ENCODE measurements at places on chromosomes 5 and 9. TPM values are rescaled to one million over a fixed set of nuclear protein-coding genes. Genes with fewer than 3 reads are reported as not detected.

- peaks cover 10% of the 10 kb centered on the region for H3K27me3 ChIP-seq
- H3K4me3 ChIP-seq, result no peak overlapping the region
- no peak for DNase-seq
- peaks cover 5% of the 10 kb centered on the region for H3K4me1 ChIP-seq
Observed at GRCh38 chr9:91141407-91141965, 220.2 kb downstream of the AUH start.

RMI1 gene
- total RNA-seq, result 34.4 TPM

DNA sequence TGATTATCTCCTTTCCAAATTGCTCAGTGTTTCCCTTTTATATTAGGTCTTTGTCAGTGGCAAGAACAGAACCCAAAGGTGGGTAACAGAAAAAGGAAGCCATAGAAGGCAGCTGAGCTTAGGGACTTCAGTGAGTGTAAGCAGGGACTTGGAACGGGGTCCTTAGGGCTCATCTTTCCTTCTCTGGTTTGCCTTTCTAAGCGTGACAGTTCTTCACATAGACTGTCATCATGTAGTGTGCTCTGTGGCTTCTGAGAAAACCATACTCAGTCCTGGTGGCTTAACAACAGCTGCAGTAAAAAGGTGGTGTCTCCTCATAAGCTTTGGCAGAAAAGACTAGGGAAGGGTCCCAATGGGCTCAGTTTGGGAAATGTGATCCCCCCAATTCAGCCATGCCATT lies 108.8 kb downstream of the SLC12A2 start:
- H3K4me1 ChIP-seq, result peaks cover 16% of the 10 kb centered on the region
- H3K4me3 ChIP-seq, result no peak overlapping the region
- H3K27ac ChIP-seq, result no peak overlapping the region
- DNase-seq, result no peak
- H3K27me3 ChIP-seq, result no peaks in the 10 kb centered on the region

DNA sequence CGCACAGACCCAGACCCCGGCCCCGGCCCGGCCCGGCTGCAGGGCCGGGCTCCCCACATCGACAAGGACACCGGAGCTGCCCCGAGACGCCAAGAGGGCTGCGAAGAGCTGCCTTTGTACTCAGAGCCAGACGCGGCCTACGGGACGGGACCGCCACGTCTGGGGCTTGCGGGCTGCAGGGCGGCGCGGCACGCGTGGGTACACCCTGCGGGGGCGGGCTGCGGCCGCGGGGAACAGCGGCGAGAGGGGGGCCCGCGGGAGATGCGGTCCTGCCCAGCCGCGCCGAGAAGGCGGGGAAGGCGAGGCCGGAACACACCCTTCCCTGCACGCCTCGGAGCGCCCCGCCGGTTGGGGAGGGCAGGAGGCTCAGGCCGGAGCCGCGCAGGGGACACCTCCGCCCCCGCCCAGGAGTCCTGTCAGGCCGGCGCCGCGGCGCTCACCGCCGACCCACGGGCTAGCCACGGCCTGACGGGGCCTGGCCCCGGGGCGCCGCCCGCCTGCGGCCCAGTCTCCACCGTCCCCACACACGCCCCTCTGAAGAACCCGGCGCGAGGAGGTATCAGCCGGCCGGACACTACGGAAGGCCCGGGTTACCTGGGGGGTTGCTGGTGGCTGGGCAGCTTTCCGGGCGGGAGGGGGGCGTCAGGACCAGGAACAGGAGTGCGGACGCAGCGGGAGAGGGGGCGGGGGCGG lies 478 bp downstream of the RAB14 start:
- peak overlapping the region; percentile 95 for H3K4me3 ChIP-seq
- peak; percentile 53 for DNase-seq
- peaks cover 40% of the 10 kb centered on the region for H3K4me1 ChIP-seq
- no peaks in the 10 kb centered on the region for H3K27me3 ChIP-seq

PFN3 gene
- total RNA-seq, result not detected

C1QTNF2 gene
- not detected for total RNA-seq

EIF4E1B gene
- not detected for total RNA-seq

CDH10 gene
- total RNA-seq, result not detected

FOXD4L3 gene
- total RNA-seq, result 0.14 TPM

GRCh38 chr5:26237489-26237888 lies 800.9 kb downstream of the CDH9 start:
- no peaks in the 10 kb centered on the region for H3K4me1 ChIP-seq
- no peaks in the 10 kb centered on the region for H3K27me3 ChIP-seq
- H3K36me3 ChIP-seq, result no peaks in the 10 kb centered on the region
- H3K27ac ChIP-seq, result no peak overlapping the region
- H3K4me3 ChIP-seq, result no peak overlapping the region

DNA sequence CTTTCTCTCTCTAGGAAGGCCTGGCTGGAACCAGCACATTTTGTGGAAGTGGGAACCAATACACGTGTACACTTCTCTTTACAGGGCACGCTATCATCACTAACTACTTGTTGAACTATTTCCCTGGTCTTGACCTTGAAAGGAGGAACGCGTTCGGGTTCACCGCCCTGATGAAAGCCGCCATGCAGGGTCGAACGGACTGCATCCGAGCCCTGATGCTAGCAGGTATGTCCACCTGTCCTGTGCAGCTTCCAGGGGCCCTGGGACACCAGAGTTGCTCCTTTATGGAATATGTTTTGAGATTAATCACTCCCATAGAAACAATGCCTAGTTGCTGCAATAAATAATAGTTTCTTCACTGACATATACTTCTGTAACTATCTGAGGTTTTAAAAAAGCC lies 74.1 kb downstream of the ANKRD33B start:
- no peak for DNase-seq
- H3K36me3 ChIP-seq, result peaks cover 32% of the 10 kb centered on the region
- peaks cover 3% of the 10 kb centered on the region for H3K27me3 ChIP-seq
- H3K4me3 ChIP-seq, result no peak overlapping the region
- H3K4me1 ChIP-seq, result peaks cover 39% of the 10 kb centered on the region

GRCh38 chr9:121748074-121748473 lies 96.6 kb downstream of the DAB2IP start:
- no peaks in the 10 kb centered on the region for H3K27me3 ChIP-seq
- peaks cover 14% of the 10 kb centered on the region for H3K4me1 ChIP-seq
- peak overlapping the region; percentile 68 for H3K27ac ChIP-seq
- no peaks in the 10 kb centered on the region for H3K36me3 ChIP-seq
- DNase-seq, result no peak
- no peak overlapping the region for H3K4me3 ChIP-seq

- no peak overlapping the region for H3K27ac ChIP-seq
- DNase-seq, result no peak
- H3K4me3 ChIP-seq, result no peak overlapping the region
- H3K4me1 ChIP-seq, result peaks cover 16% of the 10 kb centered on the region
- H3K36me3 ChIP-seq, result peaks cover 22% of the 10 kb centered on the region
Observed at GRCh38 chr5:65611524-65611923, 12.6 kb downstream of the TRIM23 start.

GRCh38 chr9:113011911-113012381 lies at the start of gene ZNF883:
ZNF883 (minus strand) TSS chr9:113012192.
- DNase-seq, result peak; percentile 30
- H3K27me3 ChIP-seq, result peaks cover 22% of the 10 kb centered on the region
- peaks cover 35% of the 10 kb centered on the region for H3K36me3 ChIP-seq
- peaks cover 3% of the 10 kb centered on the region for H3K4me1 ChIP-seq

DNA sequence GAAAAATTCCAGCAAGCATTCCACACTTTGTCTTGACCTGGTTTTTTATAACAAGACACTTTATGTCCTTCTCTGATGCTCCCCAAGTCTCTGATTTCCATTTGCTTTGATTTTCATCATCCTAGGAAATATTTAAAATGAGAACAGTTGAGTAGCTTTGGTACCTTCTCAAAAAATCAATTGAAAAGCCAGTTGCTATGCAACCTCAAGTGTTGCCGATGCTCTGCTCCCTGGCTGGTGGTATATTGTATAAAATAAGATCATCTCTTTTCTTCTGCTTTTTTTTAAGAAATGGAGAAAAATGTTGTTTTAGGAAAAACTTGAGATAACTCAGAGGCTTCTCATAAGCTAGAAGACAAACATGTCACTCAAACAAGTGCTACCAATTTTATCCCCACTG lies 109.7 kb downstream of the ZNF354C start:
- no peak for DNase-seq
- H3K36me3 ChIP-seq, result no peaks in the 10 kb centered on the region
- peaks cover 7% of the 10 kb centered on the region for H3K27me3 ChIP-seq
- H3K27ac ChIP-seq, result no peak overlapping the region
- no peak overlapping the region for H3K4me3 ChIP-seq
- H3K4me1 ChIP-seq, result peaks cover 3% of the 10 kb centered on the region

DNA sequence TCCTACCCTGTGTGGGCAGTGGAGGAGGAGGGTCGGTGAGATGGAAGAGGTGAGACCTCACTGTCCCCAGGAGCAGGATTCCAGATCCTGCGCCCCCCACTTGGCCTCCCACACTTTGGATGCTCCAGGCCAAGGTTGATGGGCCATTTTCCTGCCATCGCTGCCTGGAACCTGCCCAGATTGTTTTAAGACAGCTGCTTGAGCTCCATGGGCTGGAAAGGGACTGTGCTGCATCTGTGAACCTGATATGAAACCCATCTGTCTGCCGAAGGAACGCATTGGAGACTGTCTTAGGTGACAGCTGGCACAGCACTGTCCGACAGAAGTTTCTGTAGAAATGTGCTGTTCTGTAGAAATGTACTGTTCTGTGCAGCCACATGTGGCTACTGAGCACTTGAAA lies 72.7 kb upstream of the SLC25A48 start:
- no peaks in the 10 kb centered on the region for H3K36me3 ChIP-seq
- no peak overlapping the region for H3K4me3 ChIP-seq
- no peaks in the 10 kb centered on the region for H3K4me1 ChIP-seq
- H3K27me3 ChIP-seq, result no peaks in the 10 kb centered on the region
- no peak for DNase-seq
